Thyroid gland (tissue), 4 donors: ENCODE measurements at places on chromosomes 7 and 10. TPM values are rescaled to one million over a fixed set of nuclear protein-coding genes. Genes with fewer than 3 reads are reported as not detected.

NPC1L1 gene
- total RNA-seq = not detected

IGF2BP3 gene
- 1.7 TPM for total RNA-seq

PRF1 gene
- 3.0 TPM for total RNA-seq

ACSM6 gene
- not detected for total RNA-seq

PRR15 gene
- total RNA-seq = 2.7 TPM

ZNF804B gene
- 29.8 TPM for total RNA-seq

POM121C gene
- total RNA-seq = 33.8 TPM

PDE6C gene
- not detected for total RNA-seq

STOX1 gene
- 11.0 TPM for total RNA-seq

GLCCI1 gene
- 68.1 TPM for total RNA-seq

DPCD gene
- 46.5 TPM for total RNA-seq

MPP7 gene
- 37.7 TPM for total RNA-seq

MUC12 gene
- not detected for total RNA-seq

ENTPD7 gene
- 8.5 TPM for total RNA-seq

TMEM26 gene
- 0.54 TPM for total RNA-seq

RET gene
- 2.1 TPM for total RNA-seq

OR2A5 gene
- total RNA-seq = not detected

HPSE2 gene
- total RNA-seq = not detected

COL17A1 gene
- 2.8 TPM for total RNA-seq

C10orf143 gene
- 5.6 TPM for total RNA-seq

BRAF gene
- total RNA-seq = 126 TPM

TEX47 gene
- not detected for total RNA-seq

NXPH1 gene
- not detected for total RNA-seq

DNAH11 gene
- 11.9 TPM for total RNA-seq

WASL gene
- 58.6 TPM for total RNA-seq

GJD4 gene
- not detected for total RNA-seq

LIPJ gene
- 2.3 TPM for total RNA-seq

CYTH3 gene
- total RNA-seq = 41.0 TPM

TMEM213 gene
- not detected for total RNA-seq
